ENCODE measurements at places on chromosomes 3 and 15. TPM values are rescaled to one million over a fixed set of nuclear protein-coding genes. Genes with fewer than 3 reads are reported as not detected.

GRCh38 chr3:177626045-177626444, 428.8 kb upstream of the TBL1XR1 start:
- no peak for DNase-seq

GRCh38 chr15:65847989-65848388, 21.3 kb upstream of the RAB11A start:
- DNase-seq, result no peak

SLC30A4 gene
- 4.2 TPM for total RNA-seq

- no peak for DNase-seq
Observed at GRCh38 chr3:186247821-186248814, 113.9 kb downstream of the DGKG start.

GRCh38 chr15:78071383-78071782, 6.1 kb downstream of the TBC1D2B start:
- DNase-seq, result no peak

SLC12A1 gene
- not detected for total RNA-seq

- DNase-seq, result no peak
Observed at GRCh38 chr3:183981990-183982644, 35.6 kb downstream of the ABCC5 start.

DNA sequence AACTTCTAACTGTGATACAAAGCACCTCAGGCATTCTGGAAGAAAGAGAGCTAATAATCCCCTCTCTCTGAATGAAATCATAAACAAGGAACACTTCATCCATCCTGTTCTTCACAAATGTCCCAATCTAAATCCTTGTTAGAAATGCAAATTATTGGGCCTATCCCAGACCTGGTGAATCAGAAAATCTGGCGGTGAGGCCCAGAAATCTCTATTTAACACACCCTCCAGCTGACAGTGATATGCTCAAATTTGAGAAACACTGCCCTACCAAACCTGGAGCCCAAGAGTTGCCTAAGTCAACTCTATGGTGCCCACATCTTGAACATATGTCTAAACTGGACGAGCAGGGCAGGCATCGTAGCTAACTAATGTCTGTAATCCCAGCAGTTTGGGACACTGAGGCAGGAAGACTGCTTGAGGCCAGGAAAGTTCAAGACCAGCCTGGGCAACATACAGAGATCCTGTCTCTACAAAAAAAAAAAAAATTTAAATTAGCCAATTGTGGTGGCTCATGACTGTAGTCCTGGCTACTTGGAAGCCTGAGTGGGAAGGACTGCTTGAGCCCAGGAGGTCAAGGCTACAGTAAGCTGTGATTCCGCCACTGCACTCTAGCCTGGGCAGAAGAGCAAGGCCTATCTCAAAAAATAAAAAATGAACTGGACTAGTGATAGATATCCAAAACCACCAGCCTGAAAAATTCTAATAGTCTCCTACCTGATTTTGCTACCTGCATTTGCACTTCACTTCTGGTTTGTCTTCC, 23.1 kb downstream of the SCAP start:
- DNase-seq, result no peak

- DNase-seq, result no peak
Observed at GRCh38 chr3:165339753-165340152, 143.6 kb upstream of the SLITRK3 start.

DNA sequence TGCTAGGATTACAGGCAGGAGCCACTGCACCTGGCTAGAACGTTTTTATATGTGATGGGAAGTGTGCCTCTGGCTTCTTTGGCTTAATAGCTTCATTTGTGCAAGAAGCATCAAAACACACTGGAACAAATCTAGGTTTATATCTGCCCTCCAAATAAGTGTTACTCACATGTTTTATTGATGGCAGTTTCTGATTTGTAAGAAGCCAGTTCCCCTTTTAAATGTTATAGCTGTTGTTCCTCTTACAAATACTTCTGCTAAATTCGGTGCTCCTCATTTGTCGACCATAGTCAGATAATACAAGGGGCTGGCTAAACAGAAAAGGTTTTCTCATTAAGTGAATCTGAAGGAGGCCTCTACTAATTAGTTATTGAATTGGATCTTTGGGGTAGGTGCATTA, 307.1 kb upstream of the SEMA6D start:
- DNase-seq, result no peak

LRRC49 gene
- 0.16 TPM for total RNA-seq

- no peak for DNase-seq
Observed at GRCh38 chr3:52233108-52233591, 5.8 kb downstream of the TWF2 start.

GRCh38 chr15:33341953-33342352, 31.2 kb downstream of the RYR3 start:
- no peak for DNase-seq

GRCh38 chr15:101332061-101332467, 37.0 kb upstream of the SNRPA1 start:
- no peak for DNase-seq
